Cerebellar nuclear complex (tissue), 1 donor: ENCODE measurements at places on chromosomes 1 and 21.

DNA sequence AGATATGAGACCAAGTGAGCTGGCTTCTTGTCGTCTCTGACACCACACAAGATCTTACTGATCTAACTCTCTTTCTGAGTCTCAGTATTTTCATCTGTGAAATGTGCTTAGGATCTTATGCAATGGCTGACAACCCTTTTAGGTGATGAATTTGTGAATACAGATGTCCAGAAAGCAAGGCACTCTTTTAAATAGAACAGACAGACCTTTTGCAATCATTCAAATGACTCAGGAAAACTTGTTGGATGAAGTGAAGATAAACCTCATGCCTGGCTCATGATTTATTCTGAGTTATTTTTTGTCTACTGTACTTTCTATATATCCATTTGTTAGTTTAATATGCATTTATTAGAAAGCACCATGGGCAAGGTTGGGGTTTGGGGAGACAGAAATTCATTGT lies 411.3 kb downstream of the PTPRU start:
- no peak for DNase-seq

DNA sequence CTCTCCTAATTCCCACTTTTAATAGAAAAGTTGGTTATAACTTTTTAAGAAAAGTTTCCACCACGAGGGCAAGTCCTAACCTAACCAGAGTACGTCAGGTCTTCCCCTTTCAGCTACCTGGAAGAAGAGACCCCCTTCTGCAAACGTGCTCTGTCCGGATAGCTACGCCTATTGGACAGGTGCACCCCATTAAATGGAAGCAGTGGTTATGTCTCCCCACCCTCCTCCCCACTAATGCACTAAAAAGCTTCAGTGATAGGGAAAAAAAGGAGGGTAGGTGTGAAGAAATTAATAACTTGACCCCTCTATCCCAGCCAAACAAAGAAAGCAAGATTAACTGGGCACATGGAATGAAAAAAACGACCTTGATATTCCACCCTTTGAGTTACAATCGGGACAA lies 7.7 kb downstream of the GLUL start:
- no peak for DNase-seq

DNA sequence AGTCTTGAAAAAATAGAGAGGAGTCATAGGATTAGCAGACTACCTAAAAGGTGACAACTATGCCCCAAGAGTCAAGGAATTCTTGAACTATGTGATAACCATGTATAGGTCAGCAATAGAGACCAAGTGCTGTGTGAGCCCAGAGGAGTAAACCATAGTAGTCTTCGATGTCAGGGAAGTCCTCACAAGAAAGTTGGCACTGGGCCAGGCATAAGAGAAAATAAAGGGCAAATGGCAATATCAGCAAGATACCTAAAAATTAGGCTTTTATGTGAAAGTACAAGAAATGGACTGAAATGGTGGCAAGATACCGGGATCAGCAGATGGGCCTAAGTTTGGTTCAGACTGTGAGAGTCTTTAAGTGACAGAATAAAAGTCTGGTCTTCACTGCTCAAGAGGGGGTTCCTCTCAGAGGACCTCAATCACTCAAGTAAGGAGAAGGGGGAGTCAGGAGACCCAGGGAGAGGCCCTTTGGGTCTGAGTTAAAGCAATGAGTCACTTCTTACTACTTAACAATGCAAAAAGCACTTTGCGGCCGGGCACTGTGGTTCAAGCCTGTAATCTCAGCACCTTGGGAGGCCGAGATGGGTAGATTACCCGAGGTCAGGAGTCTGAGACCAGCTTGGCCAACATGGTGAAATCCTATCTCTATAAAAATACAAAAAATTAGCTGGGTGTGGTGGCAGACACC lies 95.0 kb downstream of the TEX35 start:
- no peak for DNase-seq

DNA sequence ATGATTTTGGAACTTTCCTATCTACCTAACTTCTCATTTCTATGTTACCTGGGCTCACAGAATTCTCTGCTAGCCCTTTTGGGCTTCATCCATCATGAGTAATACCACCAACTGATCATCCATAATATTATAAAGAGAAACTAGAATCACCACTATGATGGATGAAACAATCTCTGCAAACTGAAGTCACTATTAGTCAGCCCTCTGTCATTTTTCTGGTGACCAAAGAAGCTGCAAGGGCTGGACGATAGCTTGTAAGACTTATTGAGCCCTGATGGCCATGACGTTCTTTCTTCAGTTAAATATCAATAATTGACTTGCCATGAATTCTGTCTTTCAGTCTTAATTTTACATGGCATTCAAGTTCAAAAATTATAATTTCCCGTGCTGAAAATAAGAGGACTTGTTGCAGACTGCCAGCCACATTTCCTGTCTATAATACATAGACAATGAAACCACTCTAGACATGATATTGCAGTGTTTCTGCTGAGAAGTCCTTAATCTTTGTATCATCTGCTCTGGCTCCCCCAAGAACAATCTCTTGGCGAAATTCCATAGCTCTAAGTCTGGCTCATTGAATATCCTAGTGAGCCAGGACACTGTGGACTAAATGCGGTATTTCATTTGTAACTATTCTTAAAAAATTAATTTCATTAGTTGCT lies 655.0 kb upstream of the CAMK1G start:
- no peak for DNase-seq

- no peak for DNase-seq
These were observed 7.1 kb downstream of the FNDC7 start for GRCh38 chr1:108719656-108720435.

DNA sequence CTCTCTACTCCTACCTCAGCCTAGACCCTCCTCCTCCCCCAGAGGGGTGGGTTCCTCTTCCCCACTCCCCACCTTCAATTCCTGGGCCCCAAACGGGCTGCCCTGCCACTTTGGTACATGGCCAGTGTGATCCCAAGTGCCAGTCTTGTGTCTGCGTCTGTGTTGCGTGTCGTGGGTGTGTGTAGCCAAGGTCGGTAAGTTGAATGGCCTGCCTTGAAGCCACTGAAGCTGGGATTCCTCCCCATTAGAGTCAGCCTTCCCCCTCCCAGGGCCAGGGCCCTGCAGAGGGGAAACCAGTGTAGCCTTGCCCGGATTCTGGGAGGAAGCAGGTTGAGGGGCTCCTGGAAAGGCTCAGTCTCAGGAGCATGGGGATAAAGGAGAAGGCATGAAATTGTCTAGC lies 21.6 kb upstream of the VPS13D start:
- DNase-seq, result no peak

GRCh38 chr21:42460391-42461184 lies 35.4 kb downstream of the RSPH1 start:
- no peak for DNase-seq

DNA sequence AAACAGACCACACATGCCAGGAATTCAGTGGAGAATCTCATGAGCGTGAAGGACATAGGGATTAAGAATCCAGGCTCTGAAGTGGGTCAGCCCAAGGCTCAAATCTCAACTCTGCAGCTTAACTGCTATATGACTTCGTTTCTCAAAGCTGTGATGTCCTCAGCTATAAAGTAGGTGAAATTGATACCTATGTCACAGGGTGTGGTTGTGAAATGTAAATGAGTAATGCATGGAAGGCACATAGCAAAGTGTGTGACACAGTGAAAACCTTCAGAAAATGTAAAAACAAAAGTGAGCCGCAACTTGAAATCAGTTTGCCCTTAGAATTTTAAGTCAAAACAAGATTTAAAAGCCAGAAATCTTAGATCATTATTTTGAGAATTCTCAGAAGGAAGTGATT lies 145.7 kb upstream of the PRMT6 start:
- DNase-seq, result no peak

GRCh38 chr1:24074196-24074595 lies 37.7 kb downstream of the MYOM3 start:
- no peak for DNase-seq

- DNase-seq, result no peak
These were observed 2.4 kb downstream of the IGSF21 start for GRCh38 chr1:18109756-18110597.

DNA sequence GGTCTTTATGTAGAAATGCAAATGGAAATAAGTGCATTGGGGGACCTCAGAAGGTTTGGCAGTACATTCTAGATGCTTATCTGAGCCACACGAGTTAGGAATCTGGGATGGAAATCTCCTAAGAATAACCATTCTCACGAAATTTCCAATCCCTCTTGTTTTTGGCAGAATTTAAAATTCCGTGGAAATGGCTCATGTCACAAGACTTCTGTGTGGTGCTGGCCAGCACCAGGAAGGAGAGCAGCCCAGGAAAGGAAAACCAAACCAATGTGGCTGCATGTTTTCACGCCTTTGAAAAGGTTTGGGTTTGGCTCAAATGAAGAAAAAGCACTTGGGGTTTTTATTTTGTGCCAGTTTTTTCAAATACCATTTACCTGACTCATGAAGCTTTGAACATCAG lies 80.1 kb upstream of the KCNK2 start:
- DNase-seq, result no peak

DNA sequence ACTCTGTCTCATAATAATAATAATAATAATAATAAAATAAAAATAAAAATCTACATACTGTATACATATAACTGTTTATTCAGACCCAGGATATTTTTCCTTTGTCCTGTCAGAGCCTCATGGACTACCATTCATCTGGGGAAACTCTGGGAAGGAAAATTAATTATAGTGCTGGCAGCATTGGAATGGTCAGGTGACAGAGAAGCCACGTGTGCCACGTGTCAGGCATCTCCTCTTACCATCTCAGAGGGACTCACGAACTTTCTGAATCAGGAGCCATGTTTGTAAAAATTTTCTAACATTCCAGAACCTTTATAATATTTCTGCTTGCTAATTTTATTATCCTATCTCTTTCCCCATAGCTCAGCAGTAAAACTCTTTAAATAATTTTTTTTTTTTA lies 97.8 kb upstream of the HNRNPU start:
- DNase-seq, result no peak

DNA sequence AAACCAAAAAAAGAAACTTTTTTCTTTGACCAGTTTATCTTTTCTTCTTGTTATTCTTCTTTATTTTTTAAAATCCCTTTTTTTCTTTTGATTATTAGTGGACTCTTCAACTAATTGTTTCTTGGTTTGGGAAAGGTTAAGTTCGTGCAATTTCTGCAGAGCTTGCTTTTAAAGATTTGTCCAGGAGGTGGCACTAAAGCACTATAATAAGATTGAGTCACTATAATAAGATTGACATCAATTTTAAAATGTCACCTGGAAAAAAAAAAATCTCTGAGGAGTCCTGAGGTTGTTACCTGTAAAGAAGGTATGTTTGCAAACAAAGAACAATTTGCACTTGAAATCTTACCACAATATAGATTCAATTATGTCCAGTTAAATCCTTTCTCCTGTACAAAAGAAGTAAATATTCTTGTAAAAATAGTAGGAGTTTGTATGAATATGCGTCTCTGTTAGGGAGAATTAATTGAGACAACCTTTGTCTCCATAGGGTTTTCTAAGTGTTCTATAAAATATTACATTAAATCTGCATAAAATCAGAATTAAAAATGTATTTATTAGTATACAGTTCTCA lies 166.7 kb downstream of the ADGRL4 start:
- no peak for DNase-seq

- DNase-seq, result no peak
These were observed 61.5 kb downstream of the C21orf91 start for GRCh38 chr21:17757671-17758070.

GRCh38 chr1:71019233-71019969 lies 28.2 kb downstream of the PTGER3 start:
- DNase-seq, result no peak

- DNase-seq, result no peak
These were observed 4.8 kb downstream of the ENO1 start for GRCh38 chr1:8873506-8874229.

DNA sequence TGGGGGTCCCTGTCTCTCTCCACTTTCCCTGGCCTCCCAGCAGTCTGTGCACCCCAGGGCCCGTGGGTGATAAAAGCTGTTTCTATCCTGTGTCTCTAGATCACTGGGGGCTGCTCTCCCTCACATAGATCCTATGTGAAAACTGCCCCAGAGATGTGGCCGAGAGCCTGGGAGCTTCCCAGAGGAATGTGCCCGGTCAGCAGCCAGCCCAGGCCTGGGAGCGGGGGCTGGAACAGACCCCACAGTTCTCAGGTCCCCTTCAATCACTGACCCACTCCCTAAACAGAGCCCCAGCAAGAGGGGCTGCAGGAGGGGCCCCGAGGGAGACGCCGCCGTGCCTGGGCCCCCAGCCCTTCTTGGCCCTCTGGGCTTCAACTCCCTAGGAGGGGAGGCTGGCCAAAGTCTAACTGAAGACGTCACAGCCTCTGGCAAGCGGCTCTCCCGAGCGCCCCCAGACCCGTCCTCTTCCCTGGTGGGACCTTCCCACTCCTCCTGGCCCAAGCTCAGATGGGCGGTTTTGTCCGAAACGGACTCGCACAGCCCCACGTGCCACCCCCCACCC lies 403 bp downstream of the MXRA8 start:
- DNase-seq, result no peak

DNA sequence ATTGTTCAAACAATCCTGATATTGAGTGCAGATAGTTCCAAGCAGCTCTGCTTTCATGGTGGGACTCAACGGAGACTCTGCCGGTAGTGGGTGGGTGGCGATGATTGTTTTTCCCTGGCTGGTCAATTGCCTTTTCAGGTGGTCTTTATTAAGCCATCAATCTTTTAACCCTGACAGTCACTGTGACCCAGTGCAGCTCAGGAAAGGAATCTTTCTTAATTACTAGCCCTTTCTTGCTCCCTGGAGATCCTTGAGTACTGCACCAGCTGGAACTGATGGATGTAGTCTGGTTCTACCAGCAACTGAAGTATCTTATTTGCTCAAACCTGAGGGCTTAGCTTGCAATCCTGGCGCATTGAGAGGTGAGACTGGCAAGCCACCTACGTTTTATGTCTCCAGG lies 196.4 kb downstream of the PLPP3 start:
- DNase-seq, result no peak

DNA sequence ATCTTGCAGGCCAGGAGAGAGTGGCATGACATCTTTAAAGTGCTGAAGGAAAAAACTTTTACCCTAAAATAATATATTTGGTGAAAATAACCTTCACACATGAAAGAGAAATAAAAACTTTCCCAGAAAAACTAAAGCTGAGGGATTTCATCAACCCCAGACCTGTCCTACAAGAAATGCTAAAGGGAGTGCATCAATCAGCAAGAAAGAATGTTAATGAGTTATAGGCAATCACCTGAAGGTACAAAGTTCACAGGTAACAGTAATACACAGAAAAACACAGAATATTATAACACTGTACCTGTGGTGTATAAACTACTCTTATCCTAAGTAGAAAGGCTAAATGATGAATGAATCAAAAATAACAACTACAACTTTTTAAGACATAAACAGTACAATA lies 249.2 kb upstream of the PKN2 start:
- DNase-seq, result no peak

- no peak for DNase-seq
These were observed 191.3 kb upstream of the LMO4 start for GRCh38 chr1:87137342-87137739.

GRCh38 chr21:17269760-17270159 lies 243.1 kb upstream of the CXADR start:
- DNase-seq, result no peak

- DNase-seq, result no peak
These were observed 68.9 kb downstream of the ATF6 start for GRCh38 chr1:161834967-161835550.

GRCh38 chr1:41486371-41487125 lies 2.1 kb upstream of the EDN2 start:
- DNase-seq, result no peak
